IPS-NIHi11 (cell line): ENCODE measurements at places on chromosomes 7 and 10.

GRCh38 chr10:8133146-8133545 is 78.7 kb downstream of the GATA3 start:
- no peak for DNase-seq

- no peak for DNase-seq
Observed at GRCh38 chr7:116785843-116786242, 76.5 kb upstream of the CAPZA2 start.

DNA sequence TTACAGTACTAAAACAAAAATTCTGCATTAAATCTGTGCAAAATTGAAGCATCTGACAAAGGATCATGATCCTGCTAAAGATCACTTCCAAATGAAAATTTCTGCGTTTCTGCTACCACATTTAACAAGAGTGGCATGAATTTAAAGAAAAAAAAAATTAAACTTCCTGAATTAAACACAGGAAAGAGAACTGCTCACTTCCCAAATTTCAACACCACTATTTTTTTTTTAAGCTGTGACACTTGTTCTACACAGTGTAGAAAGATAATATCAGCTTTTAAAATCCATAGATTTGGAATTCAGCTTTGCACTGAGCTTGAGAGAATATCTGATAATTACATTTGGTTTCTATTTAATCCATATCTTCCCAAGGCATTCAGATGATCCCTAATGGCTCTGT is 73.6 kb downstream of the EPC1 start:
- DNase-seq, result no peak

GRCh38 chr10:132610071-132610701 is 72.6 kb downstream of the INPP5A start:
- DNase-seq, result no peak

DNA sequence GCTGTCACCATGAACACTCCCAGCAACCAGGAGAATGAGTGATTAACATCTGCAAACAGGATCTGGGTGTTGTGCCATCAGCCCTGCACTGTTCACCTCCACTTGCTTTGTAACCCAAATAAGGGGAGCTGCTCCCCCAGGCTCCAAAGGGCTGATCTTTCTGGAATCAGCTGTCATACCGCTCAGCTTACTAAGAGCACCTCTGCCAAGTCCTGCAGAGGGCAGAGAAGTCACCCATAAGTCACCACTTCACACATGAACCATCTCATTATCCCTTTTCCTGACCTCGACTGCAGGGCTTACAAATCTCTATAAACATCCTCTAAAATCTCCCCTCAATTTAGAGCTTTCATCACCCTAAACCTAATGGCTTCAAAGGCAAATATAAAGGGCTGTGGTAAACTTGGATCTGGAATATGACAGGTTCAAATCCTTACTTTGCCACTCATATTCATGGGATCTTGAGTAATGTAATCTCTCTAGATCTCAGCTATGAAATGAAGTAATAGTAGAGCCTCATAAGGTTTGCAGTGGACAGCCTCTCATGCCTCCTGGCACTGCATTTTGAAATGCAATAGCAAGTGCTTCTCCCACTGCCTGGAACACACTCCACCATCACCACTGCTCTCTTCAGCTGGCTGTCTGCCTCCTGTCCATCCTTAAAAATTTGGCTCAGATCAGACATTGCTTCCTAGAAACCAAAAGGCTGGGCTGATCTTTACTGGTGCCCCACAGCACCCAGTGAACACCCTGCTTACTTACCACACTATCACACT is 38.8 kb downstream of the ERLIN1 start:
- DNase-seq, result no peak
